Stimulated activated CD4-positive, alpha-beta T cell treated with anti-CD3 and anti-CD28 coated beads, Interleukin-2, amount 100 ng/mL, for 48 hours (primary cell): ENCODE measurements at places on chromosomes 7 and 10.

- no peak for DNase-seq
Measured at GRCh38 chr7:113652501-113652900, 266.3 kb downstream of the PPP1R3A start.

DNA sequence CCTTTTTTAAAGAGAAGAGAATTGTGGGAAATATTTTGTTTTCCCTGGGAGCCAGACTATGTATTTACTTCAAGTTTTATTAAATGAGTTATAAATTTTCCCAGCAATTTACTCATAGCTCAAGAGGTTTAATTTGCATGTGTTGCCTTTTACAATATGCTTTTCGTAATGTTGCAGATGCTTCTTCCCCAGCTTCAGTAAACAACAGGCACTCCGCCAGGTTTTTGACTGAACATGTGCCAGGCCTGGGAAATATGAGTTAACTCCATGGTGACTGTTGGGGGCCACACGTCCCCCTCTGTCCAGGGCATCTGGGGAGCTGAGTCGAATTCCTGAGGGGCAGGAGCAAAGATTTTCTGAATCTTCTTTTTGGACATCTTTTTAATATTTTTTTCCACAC lies 545.7 kb downstream of the LRMDA start:
- DNase-seq = no peak

- DNase-seq = no peak
Measured at GRCh38 chr10:96878057-96878456, 46.0 kb downstream of the LCOR start.

- no peak for DNase-seq
Measured at GRCh38 chr10:120541984-120542383, 85.0 kb downstream of the PLPP4 start.

GRCh38 chr10:33265621-33266020 lies 68.8 kb downstream of the NRP1 start:
- DNase-seq = peak; percentile 60

GRCh38 chr7:132199626-132200025 lies 376.6 kb downstream of the PLXNA4 start:
- no peak for DNase-seq

GRCh38 chr7:37128327-37129034 lies 320.2 kb downstream of the ELMO1 start:
- no peak for DNase-seq

- no peak for DNase-seq
Measured at GRCh38 chr10:93548376-93549071, 17.9 kb upstream of the FFAR4 start.

- DNase-seq = no peak
Measured at GRCh38 chr10:11936389-11937152, 106.0 kb downstream of the UPF2 start.

GRCh38 chr10:90289037-90289436 lies 568.8 kb downstream of the HTR7 start:
- DNase-seq = no peak

- DNase-seq = no peak
Measured at GRCh38 chr10:79356104-79356503, 8.8 kb downstream of the PPIF start.

- no peak for DNase-seq
Measured at GRCh38 chr7:4045450-4045849, 636.6 kb upstream of the FOXK1 start.

DNA sequence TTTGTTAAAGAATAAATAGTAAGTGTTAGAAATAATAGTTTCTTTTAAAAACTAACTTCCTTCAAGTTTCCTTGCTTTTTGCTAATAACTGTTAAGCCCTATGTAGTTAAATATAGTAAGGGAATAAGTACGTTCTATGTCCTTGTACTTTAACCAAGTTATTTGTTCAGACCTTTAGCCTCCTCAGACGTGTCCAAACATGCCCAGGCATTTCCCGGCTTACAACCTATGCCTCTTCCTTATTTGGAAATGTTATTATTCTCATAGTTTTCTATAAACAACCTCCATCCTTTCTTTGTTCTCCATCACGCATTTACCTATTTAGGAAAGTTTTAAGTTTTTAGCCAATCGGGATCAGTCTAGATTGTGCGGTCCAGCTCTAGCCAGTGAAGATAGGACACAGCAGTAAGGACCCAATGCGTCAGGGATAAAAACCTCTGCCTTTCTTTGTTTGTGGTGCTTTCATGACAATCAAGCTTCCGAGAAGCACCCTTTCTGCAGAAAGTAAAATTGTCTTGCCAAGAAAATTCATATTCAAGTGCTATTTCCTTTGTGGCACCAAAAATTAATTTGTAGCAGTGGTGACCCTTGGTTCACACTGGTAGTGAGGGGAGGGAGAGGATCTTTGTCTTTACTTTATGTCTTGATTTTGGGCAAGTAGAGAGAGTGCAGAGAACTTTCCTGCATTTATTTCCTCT lies 851.3 kb upstream of the POM121L12 start:
- no peak for DNase-seq

DNA sequence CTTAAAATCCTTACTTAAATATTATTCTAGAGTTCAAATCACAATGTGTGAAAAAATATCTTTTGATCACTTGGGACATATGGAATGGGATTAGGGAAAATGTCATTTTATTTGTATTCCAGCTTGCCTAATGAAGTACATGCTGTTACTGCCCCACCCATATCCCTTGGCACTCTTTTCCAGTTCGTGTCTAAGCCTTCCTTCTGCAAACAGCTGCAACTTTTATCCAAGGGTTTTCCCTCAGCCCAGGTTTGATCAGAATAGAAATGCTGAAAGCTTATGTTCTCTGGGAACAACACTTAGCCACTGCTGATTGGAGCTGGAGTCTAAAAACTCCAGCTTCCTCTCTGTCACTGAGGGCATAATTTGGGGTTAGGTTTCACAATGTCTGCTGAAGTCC lies 214.1 kb upstream of the FAM3C start:
- DNase-seq = no peak

DNA sequence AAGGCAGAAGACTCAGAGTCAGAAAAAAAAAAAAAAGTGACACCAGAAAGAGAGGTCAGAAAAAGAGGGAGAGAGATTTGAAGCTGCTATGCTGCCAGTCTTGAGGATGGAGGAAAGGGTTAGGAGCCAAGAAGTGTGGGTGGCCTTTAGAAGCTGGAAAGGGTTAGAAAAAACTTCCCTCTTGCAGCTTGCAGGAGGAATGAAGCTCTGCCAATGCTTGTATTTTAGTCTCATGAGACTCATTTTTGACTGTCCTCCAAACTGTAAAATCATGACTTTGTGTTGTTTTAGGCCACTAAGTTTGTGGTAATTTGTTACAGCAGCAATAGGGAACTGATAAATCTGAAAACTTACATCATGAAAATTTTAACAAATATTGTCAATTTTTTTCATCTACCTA lies 127.7 kb upstream of the NOBOX start:
- DNase-seq = no peak

- no peak for DNase-seq
Measured at GRCh38 chr10:79380946-79381721, 33.9 kb downstream of the PPIF start.

DNA sequence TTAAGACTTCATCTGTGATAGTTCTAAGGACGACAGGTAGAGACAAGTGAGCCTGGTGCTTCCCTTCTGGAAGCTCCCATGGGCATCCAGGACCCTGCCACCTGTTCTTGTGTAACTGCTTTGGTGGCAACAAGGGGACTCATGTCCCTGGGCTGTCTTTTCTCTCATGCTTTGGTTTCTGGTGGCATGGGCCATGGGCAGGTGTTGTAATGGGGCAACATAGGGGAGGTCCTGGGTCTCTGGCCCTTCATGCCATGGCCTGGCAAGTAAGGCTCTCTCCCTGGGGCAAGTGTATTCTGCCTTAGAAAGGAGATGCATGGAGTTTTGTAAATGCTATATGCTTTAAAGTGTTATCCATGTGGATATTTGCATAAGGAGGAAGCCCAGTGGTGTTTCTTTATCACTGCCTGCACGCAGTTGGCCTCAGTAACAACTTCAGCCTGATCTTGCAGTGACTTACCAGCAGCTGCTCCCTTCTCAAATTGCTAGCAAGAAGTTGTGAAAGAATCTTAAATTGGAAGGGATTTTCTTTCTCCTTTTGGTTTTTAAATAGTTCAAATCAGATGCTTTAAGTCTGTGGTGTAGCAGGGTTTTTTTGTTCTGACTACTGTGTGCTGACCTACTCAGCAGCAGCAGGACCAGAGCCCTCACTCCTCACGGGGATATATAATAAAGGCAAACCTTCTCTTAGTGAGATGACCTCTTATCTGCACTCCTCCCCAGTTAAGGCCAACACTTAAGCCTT lies 39.9 kb downstream of the OGDH start:
- DNase-seq = no peak

- peak; percentile 40 for DNase-seq
Measured at GRCh38 chr7:139635526-139636302, 112.2 kb downstream of the CLEC2L start.

GRCh38 chr10:111211706-111212105 lies 134.9 kb downstream of the ADRA2A start:
- DNase-seq = no peak

DNA sequence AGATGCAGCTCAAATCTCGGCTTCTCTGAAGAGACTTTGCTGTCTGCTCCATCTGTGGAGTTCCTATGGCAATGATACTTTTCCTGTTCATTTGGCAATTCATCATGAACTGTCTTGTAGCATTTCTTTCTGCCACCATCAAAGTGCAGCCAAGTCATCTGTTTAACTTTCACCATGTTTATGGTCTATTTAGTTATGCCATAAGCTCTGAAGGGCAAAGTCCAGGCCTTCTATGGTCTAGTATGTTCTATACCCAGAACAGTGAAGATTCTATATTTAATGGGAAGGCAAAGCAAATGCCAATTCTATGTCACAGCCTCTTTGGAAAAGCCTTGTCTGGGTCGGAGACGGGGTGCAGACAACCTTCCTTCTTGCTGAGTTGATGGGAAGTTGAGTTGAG lies 472.6 kb downstream of the PLXNA4 start:
- DNase-seq = no peak

GRCh38 chr7:47300472-47301104 lies 281.3 kb downstream of the TNS3 start:
- DNase-seq = no peak

GRCh38 chr10:26214004-26214403 lies 2.6 kb upstream of the GAD2 start:
- no peak for DNase-seq

GRCh38 chr7:16934722-16935340 lies 53.0 kb upstream of the AGR3 start:
- no peak for DNase-seq

- no peak for DNase-seq
Measured at GRCh38 chr7:151256410-151257045, 8.0 kb upstream of the SMARCD3 start.

GRCh38 chr10:60139798-60140566 lies 233.6 kb upstream of the CCDC6 start:
- DNase-seq = no peak

DNA sequence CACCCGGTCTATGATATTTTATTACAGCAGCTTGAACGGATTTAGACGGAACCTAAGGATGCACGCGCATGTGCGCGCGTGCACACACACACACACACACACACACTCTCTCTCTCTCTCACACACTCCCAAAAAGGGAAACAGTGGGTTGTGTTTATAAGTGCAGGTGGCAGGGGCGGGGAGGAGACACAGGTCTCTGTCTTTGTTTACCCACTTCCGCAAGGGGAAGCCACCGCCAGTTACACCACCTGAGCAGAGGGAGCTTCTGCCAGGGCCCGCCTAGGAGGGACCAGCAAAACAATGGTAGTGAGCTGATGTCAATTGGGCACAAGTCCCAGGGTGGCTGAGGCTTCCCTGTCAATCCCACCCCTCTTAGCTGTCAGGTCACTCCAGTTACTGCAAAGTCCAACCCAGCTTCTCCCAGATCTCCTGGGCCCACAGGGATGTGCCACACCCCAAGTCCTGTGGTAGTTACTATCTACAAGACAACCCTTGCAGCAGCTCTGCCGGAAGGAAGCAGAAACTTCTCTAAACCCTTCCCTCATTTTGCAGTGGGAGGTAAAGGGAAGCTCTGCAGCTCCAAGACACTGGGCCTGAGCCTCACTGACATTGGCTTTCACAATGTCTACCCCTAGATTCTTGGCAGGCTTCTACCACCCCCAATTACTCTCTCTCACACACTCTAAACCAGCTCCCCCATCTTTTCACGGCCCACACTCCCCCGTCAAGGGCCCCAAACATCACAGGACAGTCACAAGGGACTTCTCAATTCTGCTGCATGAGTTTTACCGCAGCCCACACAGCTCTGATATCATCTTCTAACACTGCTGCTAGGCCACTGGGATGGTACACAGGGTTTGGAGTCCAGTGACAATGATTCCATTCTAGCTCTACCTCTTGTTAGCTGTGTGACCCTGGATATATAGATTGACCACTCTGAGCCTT lies 17.6 kb downstream of the ANXA11 start:
- peak; percentile 41 for DNase-seq

DNA sequence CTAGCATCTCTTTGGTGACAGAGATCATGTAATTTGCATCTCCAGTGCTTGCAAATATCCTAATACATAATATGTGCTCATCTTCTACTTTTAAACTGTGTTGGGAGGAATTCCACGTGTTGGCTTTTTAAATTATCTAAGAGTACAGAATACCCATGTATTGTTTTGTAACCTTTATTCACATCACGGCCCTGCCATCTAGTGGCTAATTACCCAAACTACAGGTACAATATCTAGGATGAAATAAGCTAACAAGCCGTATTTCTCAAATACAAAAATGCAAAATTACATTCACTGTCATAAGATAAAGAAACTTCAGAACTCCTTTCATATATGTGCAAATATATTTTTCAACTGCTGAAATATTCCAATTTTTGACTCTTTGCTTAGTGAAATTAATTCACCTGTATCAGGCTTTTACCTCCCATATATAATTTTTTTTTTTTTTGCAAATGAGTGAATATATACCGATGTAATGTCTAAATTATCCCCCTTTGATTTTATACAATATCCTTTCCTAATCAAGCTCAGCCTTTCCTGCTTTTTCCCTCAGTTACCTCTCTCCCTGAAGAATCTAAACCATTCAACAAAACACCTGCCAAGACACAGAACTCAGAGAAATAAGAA lies 30.3 kb upstream of the LSM8 start:
- DNase-seq = peak; percentile 15

DNA sequence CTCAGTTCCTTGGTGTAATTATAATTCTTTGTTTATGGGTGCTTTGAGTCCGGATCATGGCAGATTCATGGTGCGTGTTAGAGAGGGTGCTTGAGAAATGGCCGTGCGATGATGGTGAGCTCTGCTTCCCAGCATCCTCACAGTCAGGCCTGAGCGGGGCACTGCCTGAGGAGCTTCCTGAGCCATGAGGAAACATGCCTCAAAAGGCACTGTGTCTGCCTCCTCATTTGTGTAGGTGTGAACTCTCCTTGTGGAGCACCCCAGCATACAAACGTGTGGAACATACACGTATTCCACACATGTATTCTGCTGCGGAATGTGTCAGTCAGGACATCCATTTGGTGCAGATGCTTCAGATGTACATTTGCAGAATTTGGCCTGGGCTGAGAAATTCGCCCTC lies 205.4 kb downstream of the CELF2 start:
- no peak for DNase-seq
